A549 (cell line): ENCODE measurements at places on chromosomes 12 and 14.

GRCh38 chr12:107296681-107297089 is 203.3 kb upstream of the CRY1 start:
- DNase-seq = peak; percentile 69

- DNase-seq = no peak
Observed at GRCh38 chr12:92221656-92222315, 76.1 kb upstream of the BTG1 start.

GRCh38 chr12:45745861-45746277 is 16.4 kb downstream of the ARID2 start:
- peak; percentile 27 for DNase-seq

- DNase-seq = no peak
Observed at GRCh38 chr12:8088574-8088973, 6.5 kb downstream of the NECAP1 start.

DNA sequence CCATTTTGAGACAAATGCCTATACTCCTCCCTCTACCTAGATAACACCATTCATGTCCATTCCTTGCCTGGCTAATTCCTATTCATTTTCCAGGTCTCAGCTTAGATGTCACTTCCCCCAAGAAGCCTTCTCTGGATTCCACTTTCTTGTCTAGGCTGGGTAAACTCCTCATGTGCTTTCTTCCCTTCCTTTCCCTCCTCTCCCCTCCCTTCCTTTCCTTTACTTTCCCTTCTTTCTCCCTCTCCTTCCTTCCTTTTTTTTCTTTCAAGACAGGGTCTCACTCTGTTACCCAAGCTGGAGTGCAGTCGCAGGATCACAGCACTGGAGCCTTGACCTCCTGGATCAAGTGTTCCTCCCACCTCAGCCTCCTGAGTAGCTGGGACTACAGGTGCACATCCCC is 3.5 kb upstream of the UTP20 start:
- no peak for DNase-seq

GRCh38 chr12:107528731-107529365 is 156.8 kb upstream of the PWP1 start:
- no peak for DNase-seq

GRCh38 chr12:71838676-71839075 is 883 bp upstream of the TBC1D15 start:
- no peak for DNase-seq

GRCh38 chr12:108271951-108272872 is 66.9 kb downstream of the CMKLR1 start:
- DNase-seq = no peak

- DNase-seq = peak; percentile 31
Observed at GRCh38 chr12:4763549-4763948, 43.3 kb downstream of the GALNT8 start.

GRCh38 chr14:84492685-84493084 is 1037.3 kb upstream of the FLRT2 start:
- DNase-seq = no peak

GRCh38 chr14:56131865-56132833 is 13.9 kb downstream of the PELI2 start:
- no peak for DNase-seq

DNA sequence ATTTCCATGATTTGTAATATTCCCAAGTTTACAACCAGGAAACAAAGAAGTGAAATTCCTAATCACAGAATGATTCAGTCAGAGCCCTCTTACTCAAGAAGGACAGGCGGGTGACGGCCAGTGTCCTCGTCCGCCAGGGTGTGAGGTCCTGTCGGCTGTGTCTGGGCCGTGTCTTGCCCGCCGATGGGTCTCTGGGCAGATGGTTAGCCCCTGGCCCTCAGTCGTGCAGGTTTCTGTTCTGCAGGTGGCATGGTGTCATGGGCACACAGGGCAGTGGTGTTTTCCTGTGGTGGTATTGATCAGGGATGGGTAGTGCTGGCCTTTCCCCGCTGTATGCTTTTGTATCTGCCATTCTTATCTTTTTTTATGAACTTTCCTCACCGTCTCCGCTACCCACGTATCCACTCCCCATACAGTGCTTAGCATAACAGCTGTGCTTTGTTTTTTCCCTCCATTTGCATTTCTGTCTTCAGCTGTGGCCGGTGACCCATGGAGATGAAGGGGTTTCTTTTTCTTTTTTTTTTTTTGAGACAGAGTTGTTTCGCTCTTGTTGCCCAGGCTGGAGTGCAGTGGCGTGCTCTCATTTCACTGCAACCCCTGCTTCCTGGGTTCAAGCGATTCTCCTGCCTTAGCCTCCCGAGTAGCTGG is 100.7 kb downstream of the TSPAN9 start:
- no peak for DNase-seq

DNA sequence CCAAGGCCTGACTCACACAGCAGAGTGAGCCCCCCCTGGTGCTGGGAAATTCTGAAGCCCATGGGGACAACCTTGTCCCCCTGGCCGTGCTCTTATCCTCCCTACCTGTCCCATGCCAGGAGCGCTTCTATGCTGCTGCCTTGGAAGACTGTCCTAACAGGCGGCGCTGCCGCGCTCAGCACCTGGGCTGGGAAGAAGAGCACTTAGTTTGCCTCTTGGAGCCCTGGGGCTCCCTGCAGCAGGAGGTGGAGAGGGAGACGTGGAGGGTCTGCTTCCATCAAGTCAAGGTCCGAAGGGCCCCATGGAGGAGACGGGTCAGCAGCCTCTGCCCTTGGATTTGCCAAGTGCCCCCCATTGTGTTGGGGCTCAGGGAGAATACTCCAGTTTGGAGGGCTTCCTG is 300.5 kb downstream of the CACNA1C start:
- no peak for DNase-seq

DNA sequence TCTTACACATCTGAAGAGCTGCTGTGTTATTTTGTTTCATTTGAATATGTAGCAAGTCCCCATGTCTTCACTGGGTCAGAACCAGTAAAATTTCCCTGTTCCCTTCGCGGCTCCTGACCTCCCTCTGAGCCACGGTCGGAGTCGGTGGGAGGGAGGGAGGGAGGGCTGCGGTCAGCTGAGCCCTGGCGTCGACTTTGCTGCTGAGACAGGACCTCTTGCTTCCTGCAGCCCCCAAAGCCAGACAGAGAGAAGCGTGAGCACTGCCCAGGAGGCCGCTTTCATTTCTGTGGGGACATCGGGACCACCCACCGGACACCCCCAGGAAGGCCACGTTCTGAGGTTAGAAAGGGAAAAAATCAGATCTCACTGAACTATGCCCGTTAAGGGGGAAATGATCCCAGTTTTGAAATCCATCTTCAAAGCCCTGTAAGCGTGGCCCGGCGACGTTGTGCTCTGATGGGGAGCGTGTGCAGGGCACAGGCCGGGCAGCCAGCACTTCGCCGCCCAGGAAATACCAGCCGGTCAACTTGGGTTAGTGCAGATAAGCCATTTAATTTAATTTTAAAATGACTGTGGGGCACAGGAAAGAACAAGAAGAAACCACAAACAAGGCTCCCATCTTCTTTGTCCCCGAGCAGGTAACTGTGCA is 42.1 kb downstream of the NOC4L start:
- DNase-seq = no peak

DNA sequence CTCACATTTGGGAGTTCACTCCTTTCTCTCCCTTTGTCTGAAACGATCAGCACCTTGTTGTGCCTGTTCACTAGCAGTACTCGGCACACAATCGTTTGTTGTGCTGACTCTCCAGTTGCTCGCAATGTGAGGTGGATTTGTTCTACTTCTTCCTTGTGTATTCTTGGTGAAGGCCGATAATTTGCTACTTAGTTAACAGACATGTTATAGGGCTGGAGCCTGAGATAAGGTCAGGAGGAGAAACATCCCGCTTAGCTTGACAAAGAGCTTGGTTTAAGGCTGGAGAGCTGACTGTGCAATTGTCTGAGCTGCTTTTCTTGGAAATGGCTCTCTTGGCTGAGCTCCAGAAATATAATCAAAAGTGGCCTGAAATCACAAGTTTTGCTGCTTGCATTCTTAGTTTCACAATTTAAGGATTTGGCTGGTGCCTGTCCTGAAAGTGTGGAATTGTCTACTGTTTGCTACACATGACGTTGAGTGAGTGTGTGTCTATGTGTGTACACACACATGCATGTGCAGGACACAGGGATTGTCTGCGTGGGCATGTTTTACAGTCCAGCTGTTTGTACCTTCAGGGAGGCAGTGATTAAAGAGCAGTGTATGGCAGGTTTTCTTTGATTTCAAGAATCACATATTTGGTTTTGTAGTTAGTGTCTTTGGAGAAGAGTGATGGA is 77.7 kb downstream of the ARF6 start:
- DNase-seq = no peak

DNA sequence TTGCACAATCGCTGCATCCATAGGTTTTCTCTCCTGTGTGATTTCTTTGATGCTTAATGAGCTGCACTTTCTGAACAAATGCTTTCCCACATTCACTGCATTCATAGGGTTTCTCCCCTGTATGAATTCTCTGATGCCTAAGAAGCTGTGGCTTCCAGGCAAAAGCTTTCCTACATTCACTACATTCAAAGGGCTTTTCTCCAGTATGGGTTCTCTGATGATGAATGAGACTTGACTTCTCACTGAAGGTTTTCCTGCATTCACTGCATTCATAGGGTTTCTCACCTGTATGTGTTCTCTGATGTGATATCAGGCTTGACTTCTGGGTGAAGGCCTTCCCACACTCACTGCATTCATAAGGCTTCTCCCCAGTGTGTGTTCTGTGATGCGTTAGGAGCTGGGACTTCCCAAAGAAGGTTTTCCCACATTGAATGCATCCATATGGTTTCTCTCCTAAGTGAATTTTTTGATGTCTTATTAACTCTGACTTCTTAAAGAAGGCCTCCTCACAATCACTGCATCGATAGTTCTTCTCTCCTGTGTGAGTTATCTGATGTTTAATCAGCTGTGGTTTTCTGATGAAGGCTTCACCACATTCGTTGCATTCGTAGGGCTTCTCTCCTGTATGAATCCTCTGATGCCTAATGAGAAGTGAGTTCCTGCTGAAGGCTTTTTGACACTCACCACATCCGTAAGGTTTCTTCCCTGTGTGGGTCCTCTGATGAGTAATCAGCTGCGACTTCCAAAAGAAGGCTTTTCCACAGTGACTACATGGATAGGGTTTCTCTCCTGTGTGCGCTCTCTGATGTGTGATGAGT is 30.3 kb downstream of the ZNF605 start:
- no peak for DNase-seq

DNA sequence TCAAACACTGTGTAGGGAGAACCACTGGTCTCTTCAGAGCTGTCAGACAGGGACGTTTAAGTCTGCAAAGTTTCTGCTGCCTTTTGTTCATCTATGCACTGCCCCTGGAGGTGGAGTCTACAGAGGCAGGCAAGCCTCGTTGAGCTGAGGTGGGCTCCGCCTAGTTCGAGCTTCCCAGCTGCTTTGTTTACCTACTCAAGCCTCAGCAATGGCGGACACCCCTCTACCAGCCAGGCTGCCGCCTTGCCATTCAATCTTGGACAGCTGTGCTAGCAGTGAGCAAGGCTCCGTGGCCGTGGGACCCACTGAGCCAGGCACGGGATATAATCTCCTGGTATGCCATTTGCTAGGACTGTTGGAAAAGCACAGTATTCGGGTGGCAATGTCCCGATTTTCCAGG is 24.6 kb upstream of the YBX3 start:
- DNase-seq = no peak

DNA sequence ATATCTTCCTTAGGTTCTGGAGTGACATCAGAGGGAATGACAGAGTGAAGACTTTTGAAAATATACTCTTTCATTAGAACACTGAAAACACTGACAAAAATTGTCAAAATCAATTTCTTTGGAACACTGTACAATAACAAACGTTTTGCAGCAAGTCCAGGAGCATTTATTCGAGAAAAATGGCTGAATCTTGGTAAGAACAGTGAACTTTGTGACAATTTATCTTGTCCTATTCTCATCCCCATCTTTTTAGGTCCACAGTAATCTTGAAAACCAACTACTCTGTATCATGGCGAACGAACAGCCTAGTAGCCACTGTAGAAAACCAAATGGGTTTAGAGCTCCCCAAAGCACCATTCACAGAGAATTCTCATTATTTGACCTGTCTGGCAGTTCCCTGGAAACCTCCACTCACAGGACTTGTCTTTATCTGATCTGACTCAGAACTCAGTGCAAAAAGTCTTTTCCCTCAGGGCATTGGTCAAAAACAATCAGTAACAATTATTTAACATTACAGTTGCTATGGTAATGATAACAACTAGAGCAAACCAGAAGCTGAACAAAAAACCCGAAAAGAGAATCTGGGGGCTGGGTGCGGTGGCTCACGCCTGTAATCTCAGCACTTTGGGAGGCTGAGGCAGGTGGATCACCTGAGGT is 20.3 kb upstream of the PPP2R5E start:
- no peak for DNase-seq
